ENCODE measurements at places on chromosomes 11 and 22.

DNA sequence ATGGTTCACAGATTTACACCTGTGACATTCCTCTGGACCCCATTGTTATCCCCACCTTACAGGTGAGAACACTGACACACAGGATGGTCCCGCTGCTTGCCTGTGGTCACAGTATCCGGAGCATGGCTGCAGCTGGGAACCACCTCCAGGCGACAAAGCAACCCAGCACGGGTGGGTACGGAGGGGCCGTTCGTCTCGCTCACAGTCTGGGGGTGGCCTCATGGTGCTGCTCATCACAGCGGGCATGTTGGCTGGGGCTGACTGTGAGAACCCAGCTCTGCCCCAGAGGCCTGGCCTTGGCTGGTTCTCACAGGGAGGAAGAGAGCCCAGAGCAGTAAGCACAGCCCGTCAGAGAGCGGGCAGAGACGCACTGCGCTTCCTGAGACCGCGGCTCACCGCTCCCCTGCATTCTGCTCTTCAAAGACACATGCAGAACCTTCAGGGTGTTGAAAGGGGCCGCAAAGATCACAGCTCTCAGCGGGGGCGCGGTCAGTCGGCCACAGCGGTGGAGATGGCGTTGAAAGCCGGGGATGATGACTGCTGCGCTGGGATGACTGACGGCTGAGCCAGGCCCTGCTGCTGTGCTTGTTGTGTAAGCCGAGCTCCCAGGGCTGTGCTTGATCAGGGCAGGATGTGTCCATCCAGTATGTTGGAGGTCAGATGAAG, 423.0 kb downstream of the BRD1 start:
- no peak for DNase-seq

GRCh38 chr11:33542921-33543320, 157.7 kb downstream of the C11orf91 start:
- DNase-seq = peak; percentile 29

GRCh38 chr22:46297151-46297812, 612 bp downstream of the GTSE1 start:
- no peak for DNase-seq

GRCh38 chr22:49986325-49986724, 25.8 kb downstream of the PIM3 start:
- DNase-seq = no peak

DNA sequence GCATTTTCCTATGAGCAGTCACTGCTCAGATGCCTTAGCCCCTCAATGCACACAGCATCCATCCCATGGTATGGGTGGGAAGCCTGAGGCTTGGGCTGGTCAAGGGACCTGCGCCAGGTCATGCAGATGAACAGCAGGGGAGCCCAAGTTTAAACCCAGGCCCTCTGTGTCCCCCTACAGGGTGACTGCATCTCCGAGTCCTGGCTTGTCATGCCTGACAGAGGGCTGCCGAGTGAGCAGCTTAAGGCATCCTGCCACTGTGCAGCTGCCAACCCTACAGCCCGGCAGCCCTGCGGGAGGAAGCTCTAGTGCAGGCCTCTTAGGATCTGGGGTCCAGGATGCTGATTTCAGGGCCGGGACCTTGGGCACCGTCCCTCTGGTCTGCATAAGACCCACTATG, 10.0 kb downstream of the IL2RB start:
- DNase-seq = no peak

DNA sequence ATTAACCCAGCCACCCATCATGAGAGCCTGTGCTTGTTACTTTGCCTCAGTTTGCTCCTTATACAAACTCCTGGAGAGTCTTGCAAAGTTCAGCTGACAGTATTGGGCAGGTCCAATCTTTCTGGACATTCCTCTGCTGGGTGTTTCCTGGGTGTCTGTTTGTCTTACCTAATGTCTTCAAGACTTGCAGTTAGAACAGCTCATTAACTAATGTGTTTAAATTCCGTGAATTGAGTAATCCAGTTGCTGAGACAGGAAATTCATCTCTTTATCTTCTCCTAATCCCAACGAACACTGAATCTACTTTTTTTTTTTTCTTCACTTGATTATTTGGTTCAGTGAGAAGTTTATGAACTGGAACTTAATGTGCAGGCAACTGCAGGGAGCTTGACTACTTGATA, 20.6 kb downstream of the BCO2 start:
- no peak for DNase-seq

- no peak for DNase-seq
These were observed 13.6 kb upstream of the MUC2 start for GRCh38 chr11:1060852-1061616.

DNA sequence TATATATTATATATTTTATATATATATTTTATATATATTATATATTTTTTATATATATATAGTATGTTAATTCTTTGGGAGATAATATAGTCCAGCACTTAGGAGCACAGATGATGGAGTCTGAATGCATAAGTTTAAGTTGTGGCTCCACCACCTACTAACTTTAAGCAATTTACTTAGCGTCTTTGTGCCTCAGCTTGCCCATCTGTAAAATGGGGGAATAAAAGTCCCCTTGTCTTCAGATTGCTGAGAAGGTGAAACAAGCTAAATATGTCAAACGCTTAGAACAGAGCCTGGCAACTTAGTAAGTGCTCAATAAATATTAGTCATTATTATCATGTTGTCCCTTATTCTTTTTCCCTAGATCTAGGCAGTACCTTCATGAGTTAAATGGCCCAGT, 27.5 kb downstream of the DSCAML1 start:
- DNase-seq = no peak

DNA sequence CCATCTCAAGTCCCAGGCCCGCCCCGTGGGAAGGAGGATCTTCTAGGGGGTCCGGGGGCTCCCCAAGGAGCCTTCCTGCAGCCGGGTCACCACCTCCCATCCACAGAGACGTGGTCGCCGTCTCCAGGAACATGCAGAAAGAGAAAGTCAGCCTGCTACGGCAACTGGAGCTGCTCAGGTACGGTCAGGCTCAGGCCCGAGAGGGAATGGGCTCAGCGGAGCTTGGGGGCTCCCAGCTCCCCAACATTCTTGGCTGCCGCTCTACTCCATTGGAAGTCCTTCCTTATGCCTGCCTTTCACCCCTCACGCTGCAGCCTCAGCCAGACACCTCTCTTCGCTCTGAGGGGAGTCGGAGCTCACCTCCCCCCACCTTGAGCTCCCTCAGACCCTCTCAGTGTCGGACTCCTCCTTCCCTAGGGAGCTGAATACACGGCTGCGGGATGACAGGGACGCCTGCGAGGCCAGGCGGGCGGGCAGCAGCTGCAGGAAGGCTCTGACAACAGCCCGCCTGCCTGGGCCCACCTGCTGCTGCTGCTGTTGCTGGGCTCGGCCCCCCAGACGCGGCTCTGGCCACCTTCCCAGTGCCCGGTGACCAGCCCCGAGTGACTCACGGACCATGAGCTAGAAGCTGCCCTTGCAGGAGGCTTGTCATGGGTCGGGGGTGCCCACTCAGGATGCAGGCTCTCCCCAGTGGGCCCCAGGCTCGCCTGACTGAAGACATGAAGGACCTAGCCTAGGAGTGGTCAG, 1.5 kb upstream of the CD151 start:
- DNase-seq = no peak

DNA sequence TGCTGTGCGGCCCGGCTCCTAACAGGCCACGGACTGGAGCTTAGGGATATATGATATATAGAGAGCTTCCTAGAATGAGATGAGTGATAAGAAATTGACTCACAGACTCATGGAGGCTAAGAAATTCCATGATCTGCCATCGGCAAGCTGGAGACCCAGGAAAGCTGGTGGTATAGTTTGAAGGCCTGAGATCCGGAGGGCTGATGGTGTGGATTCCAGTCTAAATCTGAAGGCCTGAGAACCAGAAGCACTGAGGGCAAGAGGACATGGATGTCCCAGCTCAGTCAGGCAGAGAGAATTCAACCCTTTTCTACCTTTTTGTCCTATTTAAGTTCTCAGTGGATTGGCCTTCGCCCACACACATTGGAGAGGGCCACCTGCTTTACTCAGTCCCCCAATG, 564.8 kb downstream of the TBC1D22A start:
- no peak for DNase-seq

GRCh38 chr11:94558468-94558867, 8.7 kb upstream of the PIWIL4 start:
- no peak for DNase-seq

DNA sequence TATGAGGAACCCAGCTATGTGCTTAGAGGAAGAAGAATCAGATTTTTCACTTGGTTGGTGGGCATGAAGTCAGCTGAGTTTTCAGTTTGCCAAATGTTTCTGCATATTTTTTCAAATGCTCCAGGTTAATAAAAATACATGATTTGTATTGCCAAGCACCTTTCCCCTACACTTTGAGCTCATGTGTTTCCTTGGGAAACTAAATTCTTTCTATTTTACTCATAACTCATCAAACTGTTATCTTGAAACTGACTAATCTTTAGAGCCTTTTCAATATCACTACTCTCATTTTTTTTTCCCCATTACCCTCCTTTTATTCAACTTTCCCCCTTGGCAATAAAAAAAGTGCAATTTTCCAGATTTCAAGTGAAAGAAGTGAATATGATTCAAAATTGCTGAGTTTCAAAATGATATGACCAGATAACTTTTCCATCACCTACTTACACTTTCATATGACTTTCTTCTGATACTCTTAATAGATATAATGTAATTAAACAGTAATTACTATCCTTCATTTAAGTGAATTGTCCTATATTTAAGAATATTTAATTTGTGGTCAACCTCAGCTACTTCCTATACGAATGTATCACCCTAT, 91.9 kb upstream of the SOX6 start:
- DNase-seq = no peak

- DNase-seq = no peak
These were observed 21.2 kb downstream of the ARRB1 start for GRCh38 chr11:75330291-75330690.

- no peak for DNase-seq
These were observed 65.2 kb downstream of the FBXO7 start for GRCh38 chr22:32539631-32540421.

GRCh38 chr11:36311926-36312595, 16.0 kb downstream of the PRR5L start:
- no peak for DNase-seq

GRCh38 chr22:11616811-11617210, 3911.2 kb upstream of the OR11H1 start:
- no peak for DNase-seq

- DNase-seq = no peak
These were observed 49.1 kb downstream of the ADAMTS8 start for GRCh38 chr11:130379276-130379675.

All from activated naive CD4-positive, alpha-beta T cell treated with Interleukin-2 at 50 U/mL for 16 hours (primary cell).